Stimulated activated CD4-positive, alpha-beta T cell treated with anti-CD3 and anti-CD28 coated beads, Interleukin-2, amount 100 ng/mL, for 48 hours (primary cell): ENCODE measurements at places on chromosomes 3 and 15.

GRCh38 chr3:47650294-47650693, 71.6 kb upstream of the CSPG5 start:
- DNase-seq, result no peak

DNA sequence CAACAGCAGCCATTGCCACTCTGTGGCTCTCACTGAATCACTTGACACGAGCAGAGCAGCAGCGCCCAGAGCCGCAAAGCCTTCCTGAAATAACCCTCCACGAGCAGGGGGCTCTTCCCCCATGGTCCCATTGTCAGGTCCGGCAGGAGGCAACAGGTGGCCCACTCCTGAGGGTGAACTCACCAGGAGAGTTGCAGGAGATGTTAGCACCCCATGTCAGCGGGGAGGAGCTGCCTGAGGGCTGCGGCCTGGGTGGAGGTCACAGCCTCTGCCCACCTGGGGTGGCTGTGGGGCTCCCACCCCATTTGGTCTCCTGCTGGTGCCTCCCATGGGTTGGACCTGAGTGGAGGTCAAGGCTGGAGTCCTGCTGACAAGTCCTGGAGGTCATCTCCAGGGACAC, 12.3 kb upstream of the C3orf22 start:
- no peak for DNase-seq

GRCh38 chr3:153144779-153145178, 17.2 kb upstream of the RAP2B start:
- DNase-seq, result no peak

GRCh38 chr3:175065497-175065896, 206.4 kb downstream of the NAALADL2 start:
- DNase-seq, result no peak

DNA sequence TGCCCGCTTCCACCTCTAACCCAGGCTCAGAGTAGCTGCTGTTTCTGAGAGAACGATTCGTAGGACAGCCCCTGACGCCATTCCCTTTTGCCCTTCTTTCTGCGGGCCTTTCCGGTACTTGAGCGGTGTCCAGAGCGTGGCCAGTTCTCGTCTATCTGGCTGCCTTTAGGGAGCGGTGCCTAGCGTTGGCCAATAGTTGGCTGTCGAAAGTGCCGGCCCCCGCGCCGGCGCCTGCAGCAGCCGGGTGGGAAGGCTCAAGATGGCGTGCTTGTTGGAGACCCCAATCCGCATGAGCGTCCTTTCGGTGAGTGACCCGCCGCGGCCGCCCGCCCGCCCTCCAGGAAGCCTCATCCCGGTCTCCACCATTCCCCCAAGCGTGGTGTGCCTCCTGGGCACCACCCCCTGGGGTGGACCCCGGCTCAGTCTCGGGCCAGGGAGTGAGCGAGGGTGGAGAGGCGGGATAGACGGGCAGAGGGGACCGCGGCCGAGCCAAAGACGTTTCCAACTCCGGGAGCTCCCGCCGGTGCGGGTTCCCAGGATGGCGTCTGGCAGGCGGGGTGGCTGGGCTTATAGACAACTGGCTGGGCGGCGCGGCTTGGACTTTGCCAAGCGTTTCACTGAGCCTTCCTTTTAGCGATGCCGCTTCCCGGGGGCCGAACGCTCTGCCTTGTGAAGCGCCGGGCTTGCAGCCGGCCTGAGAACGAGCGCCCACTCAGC, at the start of gene ARMC8:
ARMC8 (plus strand) TSS at position 6 of the 717 bp plus-strand sequence; CDS start at position 260, 254 bp downstream.
- peak; percentile 31 for DNase-seq

DNA sequence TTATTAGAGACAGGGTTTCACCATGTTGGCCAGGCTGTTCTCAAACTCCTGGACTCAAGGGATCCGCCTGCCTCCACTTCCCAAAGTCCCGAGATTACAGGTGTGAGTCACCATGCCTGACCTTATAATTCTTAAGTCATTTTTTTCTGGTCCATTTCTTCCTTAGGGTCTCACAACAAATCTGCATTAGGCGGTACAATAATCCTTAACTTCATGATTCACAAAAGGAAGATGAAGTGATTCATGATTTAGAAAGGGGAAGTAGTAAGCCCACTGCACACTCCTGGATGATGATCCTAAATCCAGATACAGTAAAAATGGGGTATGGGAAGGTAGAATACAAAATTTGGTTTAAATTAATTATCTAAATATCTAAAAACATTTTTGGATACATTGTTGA, 45.0 kb upstream of the TKT start:
- DNase-seq, result no peak

- no peak for DNase-seq
Measured at GRCh38 chr3:31559872-31560534, 27.3 kb downstream of the STT3B start.

DNA sequence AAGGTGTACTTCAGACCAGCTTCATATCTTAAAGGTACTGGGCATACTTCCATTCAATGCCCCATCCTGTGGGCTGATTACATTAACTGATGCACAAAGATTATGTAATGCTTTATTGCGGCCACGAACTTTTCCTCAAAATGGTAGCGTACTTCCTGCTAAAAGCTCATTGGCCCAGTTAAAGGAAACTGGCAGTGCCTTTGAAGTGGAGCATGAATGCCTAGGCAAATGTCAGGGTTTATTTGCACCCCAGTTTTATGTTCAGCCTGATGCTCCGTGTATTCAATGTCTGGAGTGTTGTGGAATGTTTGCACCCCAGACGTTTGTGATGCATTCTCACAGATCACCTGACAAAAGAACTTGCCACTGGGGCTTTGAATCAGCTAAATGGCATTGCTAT, 3.4 kb downstream of the SKIL start:
- no peak for DNase-seq

DNA sequence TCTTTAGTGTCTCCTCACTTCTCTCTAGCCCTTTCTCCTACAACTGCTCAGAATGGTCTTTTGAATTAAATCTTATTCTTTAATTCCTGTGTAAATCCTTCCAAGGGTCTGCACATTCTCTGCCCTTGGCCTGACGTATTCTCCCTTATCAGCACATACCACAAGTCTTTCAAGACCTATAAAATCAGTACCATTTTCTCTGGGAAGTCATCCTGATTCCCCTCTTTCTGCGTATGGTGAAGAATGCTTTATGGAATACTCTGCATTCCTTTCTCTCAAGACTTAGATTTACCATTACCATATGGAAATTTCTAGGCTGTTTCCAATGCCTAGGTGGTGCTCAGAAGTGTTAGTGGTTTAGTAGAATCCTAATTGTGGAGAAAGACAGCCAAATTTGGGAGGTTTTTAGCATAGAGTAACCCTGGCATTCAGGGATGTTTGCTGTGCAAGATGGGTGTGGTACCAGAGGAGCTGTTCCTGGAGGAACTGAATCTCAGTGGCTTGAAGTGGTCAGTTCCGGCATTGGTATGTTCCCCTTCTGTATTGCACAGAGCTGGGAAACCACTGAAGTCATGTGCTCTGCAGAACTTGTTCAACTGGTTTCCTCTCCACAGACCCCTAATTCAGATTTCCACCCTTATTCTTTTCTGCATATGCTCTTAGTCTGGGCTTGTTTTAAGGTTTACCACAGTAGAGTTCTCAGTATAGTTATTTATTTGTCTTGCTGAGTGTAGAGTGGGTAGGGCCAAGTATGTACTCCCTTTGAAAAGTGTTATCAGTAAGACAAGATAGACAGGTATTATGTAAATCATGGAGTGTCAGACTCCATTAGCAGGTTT, 24.5 kb downstream of the IQGAP1 start:
- DNase-seq, result no peak

DNA sequence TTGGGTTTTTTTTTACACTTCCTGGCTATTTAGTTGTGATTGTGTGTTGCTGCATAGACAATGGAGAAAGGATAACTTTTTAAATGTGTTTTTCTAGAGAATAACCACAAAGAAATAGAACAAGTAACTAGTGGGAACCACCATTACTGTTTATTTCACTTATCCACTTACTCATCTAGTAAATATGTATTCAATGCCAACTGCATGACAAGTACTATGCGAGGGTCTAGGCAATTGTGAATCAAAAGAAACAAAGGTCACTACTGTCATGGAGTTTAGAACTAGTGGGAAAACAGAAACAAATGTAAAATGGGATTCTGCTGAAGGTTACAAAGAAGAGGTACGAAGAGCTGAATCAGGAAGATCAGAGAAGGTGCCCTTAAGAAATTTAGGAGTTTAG, 600.9 kb upstream of the ROBO2 start:
- no peak for DNase-seq

GRCh38 chr15:63212050-63213004, 22.9 kb downstream of the RAB8B start:
- DNase-seq, result no peak

DNA sequence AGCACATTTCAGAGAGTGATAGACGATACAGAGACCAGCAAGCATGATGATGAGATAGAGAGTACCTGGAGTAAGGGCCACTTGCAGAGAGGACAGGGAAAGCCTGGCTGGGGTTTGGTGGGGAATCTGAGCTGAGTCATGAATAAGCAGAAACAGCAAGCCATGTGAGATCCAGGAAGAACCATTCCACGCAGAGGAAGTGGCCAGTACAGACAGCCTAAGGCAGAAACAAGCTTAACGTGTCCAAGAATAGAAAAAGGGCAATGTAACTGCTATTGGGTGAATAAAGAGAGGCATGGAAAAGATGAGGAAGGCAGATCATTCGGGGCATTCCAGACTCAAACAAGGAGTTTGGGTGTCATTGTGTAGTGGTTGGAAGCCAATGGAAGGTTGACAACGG, 816.3 kb upstream of the CFAP20DC start:
- DNase-seq, result no peak

DNA sequence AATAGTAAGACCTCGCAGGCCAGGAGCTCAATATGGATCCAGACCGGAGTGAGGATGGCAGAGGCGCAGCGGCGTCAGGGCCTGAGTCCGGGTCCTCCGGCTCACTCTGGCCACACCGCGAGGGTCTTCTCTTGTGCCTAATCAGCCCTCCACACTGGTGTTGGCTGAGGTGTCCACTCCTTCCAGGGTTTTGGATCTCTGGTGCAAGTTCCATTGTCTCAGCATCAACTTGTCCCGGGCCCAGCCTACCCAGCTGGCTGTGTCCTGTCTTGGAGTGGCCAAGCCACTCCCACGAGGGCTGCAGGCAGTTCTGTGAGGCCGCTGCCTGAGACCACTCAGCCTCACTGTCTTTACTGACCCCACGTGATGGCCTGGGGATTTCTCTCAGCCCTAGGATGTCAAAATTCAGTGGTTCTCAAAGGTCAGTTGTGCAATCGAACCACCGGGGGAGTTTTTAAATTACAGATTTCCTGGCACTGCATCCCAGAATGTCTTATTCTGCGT, 12.6 kb upstream of the GOLGA6L7 start:
- no peak for DNase-seq

- no peak for DNase-seq
Measured at GRCh38 chr3:5219216-5219615, 31.7 kb downstream of the EDEM1 start.

DNA sequence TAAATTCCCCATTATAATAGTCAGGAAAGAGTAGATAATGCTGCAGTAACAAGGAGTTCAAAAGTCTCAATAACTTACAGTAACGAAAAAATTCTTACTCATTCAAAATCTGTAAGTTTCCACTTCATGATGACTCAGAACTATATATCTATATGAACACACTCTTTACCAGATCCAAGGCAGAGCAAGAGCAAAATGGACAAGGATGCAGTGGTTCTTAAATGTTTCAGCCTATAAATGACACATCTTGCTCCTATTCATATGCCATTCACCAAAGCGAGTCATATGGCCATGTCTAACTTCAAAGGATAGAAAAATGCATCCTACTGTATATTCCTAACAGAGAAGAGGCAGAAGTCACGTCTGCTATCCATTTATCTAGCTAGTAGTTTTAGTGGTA, 787.7 kb downstream of the NAALADL2 start:
- no peak for DNase-seq

GRCh38 chr3:179733797-179734196, 81.0 kb downstream of the USP13 start:
- DNase-seq, result no peak

GRCh38 chr15:69696946-69697345, 244.3 kb downstream of the RPLP1 start:
- DNase-seq, result no peak

- DNase-seq, result no peak
Measured at GRCh38 chr3:54251705-54252104, 129.4 kb downstream of the CACNA2D3 start.

DNA sequence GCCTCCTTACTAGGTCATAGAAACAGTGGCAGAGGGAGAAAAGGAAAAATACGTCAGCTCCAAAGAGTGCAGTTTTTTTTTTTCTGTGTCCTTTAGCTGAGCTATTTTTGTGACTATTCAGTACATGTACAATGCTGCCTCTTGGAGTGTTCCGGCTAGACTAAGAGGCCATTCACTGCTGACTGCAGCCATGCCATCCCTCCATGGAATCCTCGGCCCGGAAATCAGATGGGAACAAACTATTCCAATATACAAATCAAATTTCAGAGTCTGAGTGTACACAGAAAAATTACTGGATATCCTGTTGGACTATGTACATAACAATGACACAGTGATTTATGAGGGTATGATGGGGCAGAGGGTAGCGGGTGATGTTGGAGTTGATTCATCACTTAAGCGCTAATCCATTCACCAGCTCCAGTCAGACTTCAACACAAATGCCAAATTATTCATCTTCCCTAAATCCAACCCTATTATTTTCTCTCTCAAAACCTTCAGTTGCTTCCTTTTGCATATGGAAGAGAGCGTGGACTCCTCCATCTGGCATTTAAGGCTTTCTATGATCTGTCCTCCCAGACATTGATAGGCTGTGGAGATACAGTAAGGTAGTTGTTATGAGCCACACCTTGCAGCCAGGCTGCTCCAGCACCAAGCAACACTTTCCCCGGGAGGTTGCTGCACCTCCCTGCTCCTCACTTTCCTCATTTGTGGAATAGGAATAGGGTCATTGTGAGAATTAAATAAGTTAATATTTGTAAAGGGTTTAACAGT, 109.1 kb downstream of the LPP start:
- DNase-seq, result no peak

DNA sequence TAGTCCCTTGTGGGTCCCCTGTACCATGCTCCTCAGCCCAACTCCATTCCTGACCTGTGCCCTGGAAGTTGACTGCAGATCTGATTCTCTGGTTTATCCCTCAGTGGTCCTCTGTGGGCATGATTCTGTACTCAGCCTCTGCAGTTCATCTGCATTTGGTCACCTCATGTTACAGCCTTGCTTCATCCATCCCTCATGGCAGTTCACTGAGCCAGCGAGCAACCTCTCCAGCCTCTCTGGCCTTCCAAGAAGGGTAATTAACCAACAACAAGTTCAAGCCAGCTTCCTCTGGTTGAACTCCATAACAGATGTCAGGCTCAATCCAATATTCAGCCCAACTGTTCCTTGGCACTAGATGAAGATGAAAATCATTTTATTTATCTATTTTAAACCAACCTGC, 509.5 kb downstream of the NTRK3 start:
- DNase-seq, result no peak
